ENCODE measurements at places on chromosomes 5 and 9.

DNA sequence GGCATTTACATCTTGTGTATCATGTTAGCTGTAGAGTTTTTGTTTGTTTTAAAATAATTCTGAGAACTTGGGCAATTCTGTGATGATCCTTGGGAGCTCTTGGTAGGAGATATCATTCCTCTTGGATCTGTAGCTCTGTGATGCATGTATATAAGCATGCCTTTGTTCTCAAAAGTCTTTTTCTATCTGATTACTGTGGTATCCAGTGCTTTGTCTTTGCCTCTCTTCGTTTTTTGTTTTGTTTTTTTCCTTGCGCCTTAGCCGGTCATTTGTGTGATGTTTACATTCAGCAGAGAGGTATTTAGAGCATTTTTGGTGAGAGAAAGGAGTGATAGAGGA is 110.0 kb downstream of the PAM start:
- DNase-seq: no peak

- no peak for DNase-seq
Measured at GRCh38 chr5:96080557-96080956, 118.9 kb upstream of the ELL2 start.

GRCh38 chr5:152170350-152170749 is 234.7 kb downstream of the NMUR2 start:
- DNase-seq: no peak

DNA sequence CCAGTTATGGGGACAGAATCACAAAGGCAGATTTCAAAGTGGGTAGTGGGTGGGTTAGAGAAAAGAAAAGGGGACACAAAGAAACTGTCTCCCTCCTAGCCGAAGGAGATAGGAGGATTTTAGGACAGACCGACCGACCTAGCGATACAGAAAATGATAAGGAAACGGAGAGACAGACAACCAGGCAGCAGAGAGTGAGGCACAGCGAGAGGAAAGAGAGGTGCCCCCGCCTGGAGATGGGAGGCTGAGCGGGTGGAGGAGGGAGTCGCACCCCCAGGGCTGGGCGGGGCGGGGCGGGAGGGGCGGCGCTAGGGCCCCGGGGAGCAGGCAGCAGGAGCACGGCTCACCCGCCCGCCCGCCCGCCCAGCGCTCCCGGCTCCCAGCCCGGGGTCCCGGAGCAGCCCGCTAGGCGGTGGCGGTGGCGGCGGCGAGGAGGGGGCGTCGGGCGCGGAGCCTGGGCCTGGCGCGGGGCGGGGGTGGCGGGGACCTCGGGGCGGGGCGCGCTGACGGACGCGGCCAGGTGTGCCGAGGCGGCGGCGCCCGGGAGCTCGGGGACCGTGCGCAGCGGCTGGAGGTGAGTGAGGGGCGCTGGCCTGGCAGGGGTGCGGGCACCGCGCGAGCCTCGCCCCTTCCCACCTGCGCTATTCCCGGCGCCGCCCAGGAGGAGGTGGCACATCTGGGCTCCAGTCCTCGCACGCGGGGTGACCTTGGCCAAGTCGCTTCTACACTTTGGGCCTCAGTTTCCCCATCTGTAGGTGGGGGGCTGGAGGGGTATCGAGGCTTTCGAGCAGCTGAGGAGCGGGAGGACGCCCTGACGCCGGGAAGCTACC is 15.9 kb upstream of the SYNPO start:
- DNase-seq: no peak

- no peak for DNase-seq
Measured at GRCh38 chr9:112605518-112605917, 112.4 kb downstream of the INIP start.

DNA sequence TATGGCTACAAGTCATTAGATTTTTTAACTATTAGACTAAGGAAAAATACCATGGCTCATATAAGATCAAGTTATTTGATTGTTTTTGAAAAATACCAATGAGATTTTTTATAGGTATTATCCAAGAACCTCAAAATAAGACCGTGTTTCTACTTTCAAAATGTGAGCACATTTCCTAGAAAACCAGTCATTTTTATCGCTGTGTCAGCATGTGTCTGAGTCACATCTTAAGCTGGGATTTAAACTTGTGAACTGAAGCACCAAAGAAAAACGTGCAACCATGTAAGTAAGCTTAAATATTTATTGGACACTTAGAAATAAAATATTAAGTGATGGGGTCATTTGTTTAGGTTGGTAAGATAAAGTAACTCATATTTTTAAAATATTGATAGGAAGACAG is 1676.0 kb upstream of the NUDT12 start:
- no peak for DNase-seq

- no peak for DNase-seq
Measured at GRCh38 chr5:50415912-50416311, 25.2 kb downstream of the EMB start.

GRCh38 chr9:79259858-79260257 is 311.9 kb upstream of the TLE4 start:
- DNase-seq: no peak

- no peak for DNase-seq
Measured at GRCh38 chr9:118271331-118271730, 567.1 kb downstream of the TLR4 start.

- no peak for DNase-seq
Measured at GRCh38 chr9:12684974-12685373, 8.2 kb upstream of the TYRP1 start.

GRCh38 chr9:27861887-27862286 is 288.6 kb upstream of the C9orf72 start:
- DNase-seq: no peak

GRCh38 chr5:143066556-143067281 is 296.5 kb downstream of the ARHGAP26 start:
- no peak for DNase-seq

GRCh38 chr9:99860266-99860665 is 38.6 kb downstream of the NR4A3 start:
- no peak for DNase-seq

All from ascending aorta (tissue), 2 donors.